Activated CD4-positive, alpha-beta T cell treated with anti-CD3 and anti-CD28 coated beads for 24 hours (primary cell): ENCODE measurements at places on chromosomes 13 and 19.

- no peak for DNase-seq
These were observed 16.3 kb upstream of the TEX29 start for GRCh38 chr13:111304041-111304544.

GRCh38 chr13:39825886-39826285 is 170.4 kb downstream of the COG6 start:
- DNase-seq: no peak

DNA sequence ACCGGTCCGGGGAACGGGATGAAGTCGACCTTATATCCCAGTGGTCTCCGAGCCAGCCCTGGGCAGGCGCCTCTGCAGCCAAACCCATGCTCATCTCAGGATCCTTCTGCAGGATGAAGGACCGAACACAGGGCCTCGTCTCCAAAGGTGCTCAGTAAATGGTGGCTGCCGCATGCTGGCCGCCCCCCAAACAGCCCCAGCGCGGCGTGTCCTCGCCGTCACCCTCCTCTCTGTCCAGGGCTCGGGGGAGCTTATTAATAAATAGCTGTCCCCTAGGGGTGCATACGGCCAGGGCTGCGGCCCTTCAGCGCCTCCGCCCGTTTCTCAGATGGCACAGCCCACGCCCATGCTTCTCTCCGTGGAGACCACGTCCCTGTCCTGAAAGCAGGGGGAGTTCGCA is 32.6 kb upstream of the SPACA7 start:
- DNase-seq: no peak

DNA sequence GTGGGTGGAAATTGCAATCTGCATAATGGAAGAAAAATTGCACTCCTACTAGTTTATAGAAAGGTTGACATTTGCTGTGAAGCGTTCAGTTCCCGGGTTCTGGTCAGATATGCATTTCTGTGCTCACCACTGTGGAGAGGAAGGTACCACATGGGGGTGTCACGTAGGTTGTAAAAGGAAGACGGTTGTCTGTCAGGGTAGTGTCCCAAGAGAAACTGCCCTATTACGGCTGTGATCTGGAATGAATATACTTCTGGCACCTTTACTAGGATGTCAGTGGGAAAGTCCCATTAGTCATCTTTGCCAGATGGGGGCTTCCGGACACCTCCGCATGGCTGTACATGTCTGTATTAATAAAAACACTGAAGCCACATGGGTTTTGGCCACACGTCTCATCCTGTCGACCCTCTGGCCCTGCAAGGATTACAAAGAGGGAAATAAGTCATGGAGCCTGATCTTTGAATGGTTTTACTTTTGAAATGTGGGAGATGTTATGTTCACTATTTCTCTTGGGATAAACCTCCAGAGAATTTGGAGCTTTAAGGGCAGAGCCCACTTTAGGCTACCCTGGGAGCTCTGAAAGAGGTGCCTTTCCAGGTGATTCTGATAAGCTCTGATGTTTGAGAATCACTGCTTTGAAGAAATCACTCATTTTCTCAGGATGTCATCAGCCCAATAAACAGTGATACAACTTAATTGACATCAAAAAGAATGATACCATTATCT is 133.9 kb downstream of the AKAP11 start:
- DNase-seq: peak; percentile 49

DNA sequence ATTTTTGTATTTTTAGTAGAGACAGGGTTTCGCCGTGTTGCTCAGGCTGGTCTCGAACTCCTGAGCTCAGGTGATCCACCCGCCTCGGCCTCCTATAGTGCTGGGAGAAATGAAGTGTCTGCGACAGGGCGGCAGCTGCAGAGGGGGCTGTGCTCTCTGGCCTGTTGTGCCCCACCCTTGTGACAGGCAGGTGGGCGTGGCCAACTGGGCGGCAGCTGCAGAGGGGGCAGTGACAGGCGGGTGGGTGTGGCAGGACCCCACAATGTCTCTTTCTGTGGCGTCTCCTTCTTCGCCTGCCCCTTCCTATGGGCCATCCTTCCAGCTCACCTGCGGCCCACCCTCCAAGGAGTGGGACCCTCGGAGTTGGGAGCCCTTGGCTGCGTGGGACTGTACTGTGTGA is 11.8 kb downstream of the STK11 start:
- no peak for DNase-seq

DNA sequence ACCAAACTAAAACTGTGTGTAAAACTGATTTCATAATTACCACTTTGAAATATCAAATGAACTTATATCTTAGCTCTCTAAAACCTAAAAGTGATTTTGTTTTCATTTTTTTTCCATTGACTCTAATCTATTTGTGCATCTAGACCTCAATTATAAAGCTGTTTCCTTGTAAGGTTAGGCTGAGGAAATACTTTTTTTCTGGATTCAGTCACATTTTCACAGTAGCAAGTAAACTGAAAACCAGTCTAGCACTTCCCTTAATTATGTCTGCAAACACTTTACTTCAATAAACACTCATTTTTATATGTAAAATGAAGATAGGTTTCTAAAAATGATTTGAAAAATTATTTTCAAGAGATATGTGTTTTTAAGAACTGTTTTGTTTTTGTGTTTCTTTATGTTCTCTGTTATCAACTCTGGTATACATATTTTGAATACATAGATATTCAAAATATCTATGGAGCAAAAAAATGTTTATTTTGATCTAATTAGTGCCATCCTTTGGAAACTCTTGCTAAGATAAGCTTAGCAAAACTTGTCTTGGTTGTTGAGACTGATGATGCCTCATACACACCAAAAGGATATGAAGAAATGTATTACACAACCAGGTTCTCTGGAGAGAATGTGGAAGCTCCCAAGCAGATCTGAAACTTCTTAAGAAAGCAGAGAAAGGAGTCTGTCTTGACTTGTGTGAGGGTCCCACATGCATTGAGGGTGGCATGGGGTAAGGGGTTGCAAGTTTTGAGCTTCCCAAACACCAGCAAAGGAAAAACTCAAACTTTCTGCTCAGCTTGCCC is 1887.4 kb downstream of the PCDH9 start:
- no peak for DNase-seq

- no peak for DNase-seq
These were observed 6.2 kb upstream of the ZNF497 start for GRCh38 chr19:58368561-58369360.

DNA sequence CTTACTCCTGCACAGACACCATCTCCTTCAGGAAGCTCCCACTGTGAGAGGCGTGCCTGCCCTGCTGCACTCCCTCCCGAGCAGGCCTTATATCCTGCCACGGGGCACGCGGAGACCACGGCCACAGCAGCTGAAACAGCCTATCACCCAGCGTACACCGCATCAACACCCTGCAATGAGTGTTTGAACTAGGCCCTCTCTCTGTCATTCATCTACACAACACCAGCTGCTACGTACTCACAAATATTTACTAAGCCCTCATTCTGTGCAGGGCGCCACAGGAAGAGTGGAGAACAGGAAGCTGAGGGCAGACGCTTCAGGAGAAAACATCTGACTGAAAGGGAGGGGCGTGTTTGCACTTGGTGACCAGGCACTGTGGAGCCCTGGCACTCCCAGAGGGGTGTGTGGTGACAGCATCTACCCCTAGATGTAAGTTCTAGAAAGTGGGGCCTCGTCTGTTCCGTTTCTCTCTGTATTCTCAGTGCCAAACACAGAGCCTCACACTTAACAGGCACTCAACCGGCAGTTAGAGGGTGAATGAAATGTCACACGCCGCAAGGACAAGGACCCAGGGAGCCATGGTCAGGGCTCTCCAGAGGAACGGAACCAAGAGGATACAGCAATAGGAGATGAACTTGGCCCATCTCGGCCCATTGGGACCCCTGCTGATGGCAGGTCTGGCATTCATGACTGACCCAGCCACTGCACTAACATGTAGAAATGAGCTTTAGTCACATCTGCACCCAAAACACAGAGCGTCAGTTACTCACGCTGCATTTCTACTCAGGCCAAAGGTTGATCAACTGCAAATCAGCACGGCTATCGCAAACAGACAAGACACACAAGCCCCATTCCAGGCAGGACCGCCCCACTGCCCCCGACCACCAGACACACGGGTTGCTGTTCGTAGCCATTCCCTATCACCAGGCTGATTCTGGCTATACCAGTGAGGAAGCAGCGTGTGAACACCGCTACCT is 15.7 kb downstream of the RANBP3 start:
- no peak for DNase-seq

- peak; percentile 53 for DNase-seq
These were observed 33.8 kb upstream of the GARRE1 start for GRCh38 chr19:34220472-34221063.

GRCh38 chr19:19468424-19469050 is 46.8 kb downstream of the TSSK6 start:
- no peak for DNase-seq

GRCh38 chr13:93953841-93954240 is 525.6 kb downstream of the DCT start:
- DNase-seq: no peak

DNA sequence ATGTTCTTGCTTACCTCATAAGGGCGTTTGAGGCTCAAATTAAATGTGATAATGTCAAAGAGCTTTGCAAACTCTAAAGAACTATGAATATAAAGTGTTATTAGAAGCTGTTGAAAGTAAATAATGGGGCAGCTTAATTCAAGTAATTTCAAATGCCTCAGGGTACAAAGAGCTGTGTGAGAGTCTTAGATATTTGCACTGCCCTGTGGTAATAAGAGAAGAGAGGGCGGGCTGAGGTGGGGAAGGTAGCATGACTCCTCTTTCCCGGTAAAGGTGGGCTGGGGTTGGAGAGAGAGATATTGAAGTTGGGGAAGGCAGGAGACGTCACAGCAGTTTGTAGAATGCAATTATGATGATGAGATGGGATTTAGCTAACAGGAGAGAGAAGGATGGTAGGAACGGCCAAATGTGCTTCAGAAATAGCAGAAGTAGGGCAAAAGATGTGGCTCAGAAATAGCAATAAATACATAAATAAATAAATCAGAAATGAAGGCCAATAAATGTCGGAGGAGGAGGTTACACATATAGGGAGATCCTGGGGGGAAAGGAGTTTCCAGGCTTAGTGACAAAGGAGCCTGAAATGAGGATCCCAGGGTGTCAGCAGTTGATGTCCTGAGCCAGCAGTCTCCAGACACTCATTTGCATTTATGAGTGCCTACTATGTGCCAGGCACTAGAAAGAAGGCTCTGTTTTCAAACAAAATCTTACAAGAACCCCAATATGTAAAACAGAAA is 35.7 kb upstream of the RCBTB2 start:
- no peak for DNase-seq

- no peak for DNase-seq
These were observed 9.7 kb downstream of the CCDC97 start for GRCh38 chr19:41319500-41320184.

DNA sequence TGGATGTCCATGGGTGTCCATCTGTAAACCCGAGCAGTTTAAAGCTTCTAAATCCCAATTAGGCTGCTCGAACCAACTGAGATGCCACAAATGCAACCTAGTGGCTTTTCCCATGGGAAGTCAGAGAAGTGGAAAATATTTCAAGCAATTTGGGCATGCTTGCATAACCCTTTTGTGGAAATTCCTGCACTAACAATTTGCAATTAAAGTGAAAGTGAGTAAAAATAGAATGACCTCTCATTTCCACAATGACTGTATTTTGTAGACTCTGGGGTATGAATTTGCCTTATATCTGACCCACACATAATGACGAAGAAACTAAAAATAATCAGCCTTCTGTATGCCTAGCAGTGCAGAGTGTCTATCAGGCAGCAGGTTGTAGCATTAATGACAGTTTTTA is 91.8 kb upstream of the TSC22D1 start:
- no peak for DNase-seq

DNA sequence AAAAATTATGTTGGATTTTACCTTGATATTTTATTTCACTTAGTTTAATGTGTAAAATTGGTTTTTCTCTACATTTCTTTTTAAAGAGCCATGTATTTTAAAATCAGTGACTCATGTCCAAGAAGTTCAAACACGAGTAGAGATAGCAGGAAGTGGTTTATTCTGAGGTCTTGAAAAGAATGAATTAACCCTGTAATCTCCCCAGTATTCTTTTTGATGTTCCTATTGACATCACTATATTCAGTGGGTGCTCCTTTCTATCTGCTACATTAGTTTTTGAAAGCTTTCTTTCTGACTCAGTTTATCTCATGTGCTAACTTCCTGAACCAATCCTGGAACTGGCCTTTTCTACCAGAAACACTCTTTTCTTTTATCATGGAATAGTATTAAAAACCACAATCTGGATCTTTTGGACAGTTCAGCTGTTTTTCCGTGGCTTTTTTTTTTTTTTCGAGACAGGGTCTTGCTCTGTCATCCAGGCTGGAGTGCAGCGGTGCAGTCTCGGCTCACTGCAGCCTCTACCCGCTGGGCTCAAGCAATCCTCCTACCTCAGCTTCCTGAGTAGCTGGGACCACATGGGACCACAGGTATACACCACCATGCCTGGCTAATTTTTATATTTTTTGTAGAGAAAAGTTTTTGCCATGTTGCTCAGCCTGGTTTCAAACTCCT is 114.9 kb downstream of the PCCA start:
- no peak for DNase-seq

DNA sequence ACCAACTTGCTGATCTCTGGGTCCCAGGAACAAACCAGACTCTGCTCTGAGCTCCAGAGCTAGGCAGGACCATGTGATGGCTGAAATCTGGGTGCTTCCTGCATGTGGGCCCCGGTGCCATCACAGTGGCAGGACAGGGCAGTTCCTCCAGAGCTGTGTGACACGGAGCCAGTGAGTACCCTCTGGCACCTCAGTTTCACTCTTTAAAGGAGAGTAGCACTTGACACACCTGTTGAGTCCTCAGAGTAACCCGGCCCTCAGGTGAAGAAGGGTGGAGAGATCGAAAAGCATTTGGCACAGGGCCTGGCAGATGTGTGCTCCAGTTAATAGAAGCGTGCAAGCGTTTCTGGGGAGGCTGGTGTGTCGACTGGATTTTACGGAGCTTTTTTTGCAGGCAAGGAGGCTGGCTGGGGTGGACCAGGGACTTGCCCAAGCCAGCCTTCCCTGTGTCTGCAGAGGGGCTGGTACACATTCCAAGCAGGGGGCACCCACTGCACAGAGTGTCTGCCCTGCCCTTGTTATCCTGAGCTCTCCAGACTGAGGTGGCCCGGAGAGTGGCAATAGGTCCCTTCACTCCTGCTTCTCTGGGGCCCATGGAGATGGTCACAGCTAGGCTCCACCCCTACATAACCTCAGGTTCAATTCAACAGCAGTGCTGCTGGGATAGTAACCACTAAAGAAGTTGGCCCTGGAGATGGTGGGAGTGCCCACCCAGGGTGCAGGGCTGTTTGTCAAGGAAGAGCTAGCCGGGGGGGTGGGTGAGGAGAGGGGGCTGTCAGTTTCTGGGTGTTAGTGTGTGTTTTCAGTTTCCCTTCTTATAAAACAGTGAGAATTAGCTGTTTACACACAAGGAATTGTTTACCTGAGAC is 8.3 kb downstream of the RPS19 start:
- no peak for DNase-seq
